ENCODE measurements at places on chromosomes 16 and 17.

DNA sequence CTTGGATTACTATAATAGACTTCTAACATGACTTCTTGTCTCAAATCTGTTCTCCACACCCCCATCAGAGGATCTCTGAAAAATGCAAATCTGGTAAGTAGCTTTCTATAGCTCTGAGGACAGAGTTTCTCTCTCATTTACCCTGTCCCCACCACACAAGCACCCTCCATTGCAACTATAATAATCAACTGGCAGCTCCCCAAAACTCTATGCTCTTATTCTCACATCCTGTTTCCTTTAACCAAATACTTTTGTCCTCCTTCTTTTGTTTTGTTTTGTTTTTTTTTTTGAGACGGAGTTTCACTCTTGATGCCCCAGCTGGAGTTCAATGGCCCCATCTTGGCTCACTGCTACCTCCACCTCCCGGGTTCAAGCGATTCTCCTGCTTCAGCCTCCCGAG lies 73.4 kb downstream of the HELZ start:
- no peak for DNase-seq

DNA sequence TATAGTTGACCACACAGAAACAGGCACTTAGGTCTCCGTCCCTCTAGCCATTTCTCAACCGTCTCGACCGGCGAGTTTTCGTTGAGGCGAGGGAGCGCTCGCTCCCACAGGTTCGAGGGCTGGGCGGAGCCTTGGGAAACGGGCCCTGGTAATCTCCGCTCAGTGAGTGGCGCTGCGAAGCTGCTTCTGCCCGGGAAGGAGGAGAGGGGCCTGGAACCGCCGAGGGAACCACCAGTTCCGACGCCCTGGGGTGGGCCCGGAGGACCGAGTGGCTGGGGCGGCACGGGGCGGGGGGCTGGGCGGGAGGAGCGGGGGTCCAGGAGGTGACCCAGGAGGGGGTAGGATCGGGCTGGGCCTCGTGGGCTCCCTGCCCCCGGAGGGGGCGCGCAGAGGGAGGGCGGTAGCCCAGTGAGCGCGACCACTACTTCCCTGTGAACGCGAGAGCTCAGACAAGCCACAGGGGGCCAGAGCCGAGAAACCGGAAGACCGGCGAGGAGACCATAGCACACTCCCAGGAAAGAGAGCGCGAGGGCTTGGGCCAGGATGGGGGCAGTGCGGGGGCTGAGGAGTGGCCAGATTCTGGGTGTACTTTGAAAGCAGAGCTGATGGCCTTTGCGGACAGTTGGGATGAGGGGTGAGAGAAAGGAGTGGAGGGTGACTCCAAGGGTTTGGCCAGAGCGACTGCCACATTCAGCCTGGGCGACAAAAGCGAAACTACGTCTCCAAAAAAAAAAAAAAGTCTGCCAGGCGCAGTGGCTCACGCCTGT lies 29.9 kb upstream of the ARL4D start:
- peak; percentile 76 for DNase-seq

- no peak for DNase-seq
Observed at GRCh38 chr17:75159196-75160031, 5.1 kb upstream of the JPT1 start.

- DNase-seq, result no peak
Observed at GRCh38 chr16:48168075-48168474, 12.3 kb upstream of the ABCC12 start.

DNA sequence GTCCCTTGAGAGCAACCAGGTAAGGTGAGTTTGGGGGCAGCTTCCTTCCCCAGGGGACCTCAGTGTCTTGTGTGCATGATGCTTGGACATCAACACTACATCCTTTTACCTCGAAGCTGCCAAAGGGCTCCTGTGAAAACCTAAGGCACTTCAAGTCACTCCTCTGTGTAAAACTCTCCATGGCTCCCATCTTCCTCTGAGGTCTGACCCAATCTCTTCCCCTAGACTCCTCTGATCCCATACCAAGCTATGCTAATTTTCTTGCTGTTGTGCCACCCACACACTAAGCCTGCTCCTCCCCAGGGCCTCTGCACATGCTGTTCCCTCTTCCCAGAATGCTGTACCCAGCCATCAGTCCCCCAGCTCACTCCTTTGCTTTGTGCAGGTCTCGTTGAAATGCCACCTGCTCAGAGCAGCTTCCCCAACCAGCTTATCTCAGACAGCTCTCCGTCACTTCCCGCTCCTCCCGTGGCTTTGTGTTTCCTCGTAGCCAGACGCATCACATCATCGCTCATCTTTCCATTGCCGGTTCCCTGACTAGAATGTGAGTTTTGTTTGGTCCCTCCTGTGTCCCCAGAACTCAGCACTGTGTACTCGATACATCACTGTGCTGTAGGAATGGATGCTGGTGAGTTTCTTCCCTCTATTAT lies 78.4 kb downstream of the CNGB1 start:
- DNase-seq, result no peak

DNA sequence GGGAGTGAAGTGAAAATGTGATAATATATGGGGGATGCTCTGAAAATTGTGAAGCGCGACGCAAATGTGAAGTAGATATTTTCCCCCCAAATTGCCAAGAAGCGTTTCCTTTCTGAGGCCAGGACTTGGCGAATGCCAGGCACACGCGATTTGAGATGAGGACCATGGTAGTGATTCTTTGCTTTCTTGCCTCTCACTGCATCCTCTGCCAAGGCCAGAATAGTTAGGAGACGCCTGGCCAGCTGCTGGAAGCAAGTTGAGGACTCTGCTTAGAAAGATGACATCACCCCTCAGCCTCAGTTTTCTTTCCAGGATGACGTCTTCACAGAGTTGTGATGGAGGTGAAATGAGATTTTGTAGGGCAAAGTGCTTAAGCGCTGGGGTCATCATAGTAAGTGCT lies 25.9 kb downstream of the PIPOX start:
- DNase-seq, result no peak

DNA sequence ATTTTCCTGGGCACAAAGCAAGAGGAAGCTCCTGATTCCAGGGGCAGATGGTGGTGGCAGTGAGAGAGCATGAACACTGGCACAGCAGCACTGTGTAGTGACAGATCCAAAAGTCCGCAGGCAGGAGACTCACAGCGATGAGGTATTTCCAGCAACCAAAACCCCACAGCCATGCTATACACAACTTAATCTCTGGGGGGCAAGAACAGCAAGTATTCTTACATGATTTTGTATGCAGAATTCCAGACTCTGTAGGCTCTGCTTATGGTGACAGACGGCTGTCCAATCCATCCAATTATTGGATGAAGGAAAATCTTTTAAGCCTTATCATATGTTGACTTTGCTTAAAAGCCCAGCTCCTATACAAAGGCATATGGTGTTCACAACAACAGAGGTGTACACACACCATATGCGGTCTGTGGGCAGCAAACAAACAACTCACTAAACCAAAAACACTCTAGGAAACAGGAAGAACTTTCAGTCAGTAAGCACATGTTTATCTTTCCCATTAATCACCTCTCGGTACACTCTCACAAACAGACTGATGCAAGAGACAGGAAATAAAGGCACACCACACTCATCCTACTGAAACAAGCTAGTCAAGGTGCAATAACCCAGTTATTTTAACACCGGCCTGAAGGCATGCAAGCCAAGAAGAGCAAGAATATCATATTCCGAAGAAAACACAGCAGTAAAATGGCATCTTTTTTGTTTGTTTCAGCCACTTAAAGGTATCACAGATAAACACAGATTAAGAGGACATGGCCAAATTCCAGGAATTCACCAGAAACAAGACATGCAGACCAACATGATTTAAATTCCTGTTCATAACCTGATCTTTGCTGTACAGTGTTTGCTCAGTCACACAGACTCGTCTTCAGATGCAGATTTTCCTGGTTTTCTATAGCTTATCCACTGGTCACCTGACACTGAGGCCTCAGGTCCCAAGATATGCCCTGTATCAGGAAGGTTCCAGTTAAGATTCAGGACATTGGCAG lies 47.8 kb downstream of the ERN1 start:
- DNase-seq, result peak; percentile 89

- no peak for DNase-seq
Observed at GRCh38 chr17:72869630-72870029, 222.9 kb downstream of the SLC39A11 start.

DNA sequence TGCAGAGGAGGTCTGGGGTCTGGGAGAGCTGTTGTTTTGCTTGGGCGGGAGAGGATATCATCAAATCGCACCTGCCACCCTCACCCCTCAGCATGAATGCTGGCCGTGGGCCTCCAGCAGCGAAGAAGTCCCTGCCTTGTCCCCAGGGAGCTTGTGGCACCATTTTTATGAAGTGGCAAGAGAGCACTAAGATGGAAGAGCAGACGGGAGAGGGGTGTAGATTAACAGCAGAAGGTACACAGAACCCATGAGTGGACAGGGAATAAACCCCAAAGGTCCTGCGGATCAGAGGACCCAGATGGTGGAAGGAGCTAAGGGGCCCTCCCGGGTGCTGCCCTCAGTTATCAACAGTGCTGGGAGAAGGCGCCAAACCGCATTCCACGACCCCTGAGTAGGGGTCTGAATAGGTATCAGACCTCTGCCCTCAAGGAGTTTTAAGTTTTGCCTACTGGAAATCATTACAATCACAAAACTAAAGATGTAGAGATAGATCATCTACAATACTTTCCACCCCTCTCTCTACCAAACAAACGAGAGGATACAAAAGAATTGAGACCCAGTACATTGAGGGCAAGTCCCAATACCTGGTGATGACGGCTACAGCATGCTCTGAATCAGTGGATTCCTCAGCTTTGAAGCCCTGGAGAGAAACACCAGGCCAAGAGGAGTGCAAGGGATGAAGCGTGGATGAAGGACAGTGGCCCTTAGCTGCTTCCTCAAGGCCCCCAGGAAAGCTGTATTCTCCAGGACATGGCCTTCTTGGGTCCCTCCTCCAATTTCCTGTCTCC lies 60.2 kb downstream of the CCDC182 start:
- no peak for DNase-seq

DNA sequence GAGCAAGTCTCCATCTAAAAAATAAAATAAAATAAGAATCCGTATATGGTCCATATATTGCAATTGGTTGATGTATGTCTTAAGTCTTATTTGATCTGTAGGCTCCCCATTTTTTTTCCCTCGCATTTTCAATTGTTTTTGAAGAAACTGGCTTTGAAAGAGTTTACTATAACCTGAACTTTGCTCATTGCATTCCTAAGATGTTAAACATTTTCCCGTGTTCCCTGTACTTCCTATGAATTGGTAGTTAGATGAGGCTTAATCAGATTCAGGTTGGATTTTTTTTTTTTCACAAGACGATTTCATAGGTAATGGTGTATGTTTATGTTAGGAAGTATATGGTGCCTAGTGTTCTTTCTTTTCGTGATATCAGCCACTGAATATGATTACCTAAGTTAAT lies 3.3 kb downstream of the LRRC36 start:
- no peak for DNase-seq

Data from activated CD4-positive, alpha-beta T cell treated with anti-CD3 and anti-CD28 coated beads, Interleukin-10, Interleukin-2, amounts not matched to agents 100 ng/mL and 50 ng/mL, durations not matched to agents 16 hours and 8 hours (primary cell).